ENCODE measurements at places on chromosomes 6 and 20.

GRCh38 chr6:72724545-72724944 lies 102.7 kb downstream of the KCNQ5 start:
- DNase-seq, result no peak

GRCh38 chr6:111215131-111215530 lies 127.8 kb downstream of the SLC16A10 start:
- no peak for DNase-seq

- no peak for DNase-seq
Measured at GRCh38 chr6:131001945-131002660, 60.9 kb downstream of the EPB41L2 start.

- no peak for DNase-seq
Measured at GRCh38 chr6:168122011-168122410, 43.0 kb upstream of the FRMD1 start.
